Activated CD4-positive, CD25-positive, alpha-beta regulatory T cell (primary cell): ENCODE measurements at places on chromosomes 2 and 18.
A peak's percentile ranks its signal among the peaks of the same experiment; 100 is the strongest.

DNA sequence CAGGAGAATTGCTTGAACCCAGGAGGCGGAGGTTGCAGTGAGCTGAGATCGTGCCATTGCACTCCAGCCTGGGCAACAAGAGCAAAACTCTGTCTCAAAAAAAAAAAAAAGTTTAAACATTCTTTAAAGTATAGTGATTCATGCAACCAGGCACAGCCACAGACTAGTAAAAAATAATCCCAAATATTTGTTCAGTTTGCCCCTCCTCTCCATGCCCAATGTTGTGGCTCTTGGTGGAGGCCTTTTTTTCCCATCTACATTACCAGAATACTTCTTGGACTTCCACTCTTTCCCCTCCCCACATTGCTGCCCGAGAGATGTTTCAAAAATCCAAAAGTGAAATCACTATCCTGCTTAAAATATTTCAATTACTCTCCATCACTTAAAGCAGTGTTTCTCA is 5.1 kb upstream of the MALT1 start:
- DNase-seq: no peak

DNA sequence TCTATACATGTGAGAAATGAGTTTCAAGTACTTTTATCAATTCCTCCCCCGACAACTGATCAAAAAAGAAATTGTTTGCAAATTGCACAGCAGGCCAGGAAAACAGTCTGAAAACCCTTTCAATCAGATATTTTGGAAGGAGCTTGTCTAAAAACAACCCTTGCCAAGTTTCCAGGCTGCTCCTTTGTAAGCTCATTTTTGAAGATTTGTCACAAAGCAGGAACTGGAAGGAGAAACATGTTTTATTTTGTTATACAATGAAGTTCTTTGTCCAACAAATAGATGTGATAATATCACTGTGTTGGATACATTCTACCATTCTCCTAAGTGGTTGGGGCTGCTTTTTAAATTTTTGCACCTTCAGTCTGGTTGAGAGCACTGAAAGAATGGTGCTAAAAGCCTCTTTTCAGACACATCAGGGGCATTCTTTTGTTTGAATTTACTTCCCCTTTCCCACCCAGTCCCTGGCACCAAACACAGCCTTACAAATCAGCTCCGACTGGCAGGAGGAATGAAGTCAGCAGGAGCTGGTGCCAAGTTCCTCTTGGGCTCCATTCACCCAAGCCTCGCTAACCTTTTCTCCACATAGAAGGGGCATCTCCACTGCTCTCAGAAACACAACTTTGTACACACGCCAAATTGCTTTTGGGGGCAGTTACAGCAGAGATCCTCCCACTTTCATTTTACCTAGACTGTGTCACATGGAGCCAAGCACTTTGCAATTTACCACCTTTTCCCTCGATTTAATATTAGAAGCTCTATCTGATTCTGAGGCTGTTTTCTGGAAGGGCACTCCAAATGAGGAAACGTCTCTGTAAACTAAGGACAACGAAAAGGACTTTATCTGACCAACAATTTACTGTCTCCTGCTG is 88.0 kb downstream of the C1D start:
- DNase-seq: no peak

DNA sequence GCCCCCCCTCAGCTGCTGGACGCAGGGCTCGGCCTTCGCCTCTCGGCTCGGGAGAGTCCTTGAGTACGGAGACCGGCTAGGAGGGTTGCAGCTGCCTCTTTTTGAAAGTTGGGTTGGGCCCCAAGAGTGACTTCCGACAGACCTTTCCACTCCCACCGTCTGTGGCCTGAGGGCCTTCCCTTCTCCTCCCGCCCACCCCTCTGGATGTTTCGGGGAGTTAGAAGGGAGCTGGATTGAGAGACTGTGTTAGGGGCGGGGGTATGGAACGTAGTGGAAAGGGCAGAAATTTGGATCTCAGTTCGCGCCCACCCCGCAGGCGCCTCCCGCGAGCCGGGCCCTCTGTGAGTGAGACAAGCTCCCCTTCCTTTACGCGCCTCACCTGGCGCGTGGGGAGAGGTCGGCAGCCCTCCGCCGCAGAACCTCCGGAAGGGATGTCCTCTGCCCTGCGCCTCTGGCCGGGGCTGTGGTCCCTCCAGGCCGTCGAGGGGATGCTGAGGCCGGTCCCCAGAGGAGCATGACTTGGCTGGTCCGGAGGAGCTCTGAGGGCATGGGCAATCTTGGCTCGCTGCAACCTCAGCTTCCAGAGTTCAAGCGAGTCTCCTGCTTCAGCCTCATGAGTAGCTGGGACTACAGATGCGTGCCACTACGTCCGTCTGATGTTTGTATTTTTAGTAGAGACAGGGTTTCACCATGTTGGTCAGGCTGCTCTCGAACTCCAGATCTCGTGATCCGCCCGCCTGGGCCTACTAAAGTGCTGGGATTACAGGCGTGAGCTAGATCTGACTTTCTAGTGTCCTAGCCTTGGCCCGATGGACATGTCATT is 15.9 kb downstream of the C2orf74 start:
- DNase-seq: peak; percentile 51

GRCh38 chr18:27520401-27520800 is 335.3 kb upstream of the CHST9 start:
- no peak for DNase-seq

DNA sequence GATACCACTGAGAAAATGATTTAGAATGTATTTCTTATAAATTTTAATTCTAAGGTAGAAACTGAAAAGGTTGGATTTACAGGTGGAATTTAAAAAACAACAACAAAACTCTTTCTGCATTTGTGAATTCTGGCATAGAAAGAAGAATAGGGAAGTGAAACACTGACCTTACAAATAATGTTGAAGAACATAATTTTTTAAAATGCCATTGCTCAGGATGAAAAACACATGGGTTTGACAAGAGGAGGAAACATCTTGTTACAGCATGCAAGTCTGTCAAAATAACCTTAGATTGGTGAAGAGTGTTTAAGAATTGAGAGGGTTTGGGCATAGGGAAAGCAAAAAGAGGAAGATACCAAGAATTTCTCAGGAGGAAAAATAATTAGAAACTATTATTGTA is 184.3 kb downstream of the UBE2E3 start:
- no peak for DNase-seq

GRCh38 chr18:53789376-53790247 is 434.9 kb downstream of the MBD2 start:
- DNase-seq: no peak

GRCh38 chr2:11023326-11024258 is 111.9 kb downstream of the KCNF1 start:
- no peak for DNase-seq

- no peak for DNase-seq
These were observed 91.9 kb upstream of the IL1R2 start for GRCh38 chr2:101899871-101900270.
